ENCODE measurements at places on chromosomes 4 and X.

GRCh38 chr4:141254326-141254725, 33.6 kb downstream of the ZNF330 start:
- no peak for DNase-seq

- peak; percentile 65 for DNase-seq
These were observed 3.5 kb upstream of the IQSEC2 start for GRCh38 chrX:53284684-53285447.

- no peak for DNase-seq
These were observed 107.6 kb downstream of the ATXN3L start for GRCh38 chrX:13212191-13212651.

DNA sequence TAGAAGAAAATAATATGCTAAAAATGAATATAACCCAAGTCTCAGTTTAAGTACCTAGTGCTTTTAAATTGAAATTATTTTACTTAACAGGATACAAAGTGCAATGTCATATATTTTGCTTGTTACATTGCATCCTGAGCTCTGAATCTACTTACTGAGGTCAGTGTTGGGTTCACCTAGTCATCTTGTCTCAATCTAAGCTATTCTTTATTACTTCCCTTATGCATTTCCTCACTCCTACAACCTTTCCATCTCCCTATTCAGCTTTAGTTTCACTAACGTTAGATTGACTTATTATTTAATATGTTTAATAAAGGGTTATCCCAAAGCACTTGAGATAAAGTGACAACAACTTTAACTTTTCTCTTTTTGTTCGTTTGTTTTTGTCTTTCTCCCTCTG, 483.7 kb downstream of the FSTL5 start:
- DNase-seq: no peak

DNA sequence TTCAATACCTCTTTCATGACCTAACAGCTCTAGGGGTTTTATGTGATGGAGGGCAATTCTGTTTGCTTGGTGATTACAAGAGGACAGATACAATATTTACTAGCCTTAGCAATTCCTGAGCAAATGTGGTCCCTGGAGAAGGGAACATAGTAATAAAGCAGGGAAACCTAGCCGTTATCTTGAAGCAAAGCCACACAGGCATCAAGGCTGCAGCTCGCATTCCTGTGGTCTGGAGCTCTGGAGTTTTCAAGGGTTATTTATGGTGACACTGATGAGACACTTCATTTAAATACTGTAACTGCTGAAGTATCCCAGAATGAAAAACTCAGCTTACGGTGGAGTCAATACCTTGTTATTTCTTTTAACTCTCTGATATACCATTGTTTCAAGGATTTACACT, 66.8 kb downstream of the AFF2 start:
- no peak for DNase-seq

DNA sequence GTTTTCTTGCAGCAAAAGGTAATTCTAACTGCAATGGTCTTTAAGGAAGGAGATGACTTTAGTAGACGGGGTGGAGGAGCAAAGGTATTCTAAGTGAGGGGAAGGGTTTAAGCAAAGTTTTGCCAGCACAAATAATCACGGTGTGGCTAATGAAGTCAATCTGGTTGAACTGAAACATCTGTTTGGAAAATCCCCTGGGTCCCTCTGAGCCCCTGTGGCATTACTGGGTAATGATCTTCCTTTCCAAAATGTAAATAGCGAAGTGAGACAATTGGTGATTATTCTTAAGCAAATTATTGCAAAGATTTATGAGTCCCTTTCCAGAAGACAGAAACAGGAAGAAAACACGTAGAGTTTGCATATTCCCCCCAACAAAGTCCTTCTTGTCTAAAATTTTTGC, 47.2 kb downstream of the FGFBP1 start:
- DNase-seq: no peak

- DNase-seq: no peak
These were observed 155.3 kb upstream of the EDNRA start for GRCh38 chr4:147325571-147325981.

DNA sequence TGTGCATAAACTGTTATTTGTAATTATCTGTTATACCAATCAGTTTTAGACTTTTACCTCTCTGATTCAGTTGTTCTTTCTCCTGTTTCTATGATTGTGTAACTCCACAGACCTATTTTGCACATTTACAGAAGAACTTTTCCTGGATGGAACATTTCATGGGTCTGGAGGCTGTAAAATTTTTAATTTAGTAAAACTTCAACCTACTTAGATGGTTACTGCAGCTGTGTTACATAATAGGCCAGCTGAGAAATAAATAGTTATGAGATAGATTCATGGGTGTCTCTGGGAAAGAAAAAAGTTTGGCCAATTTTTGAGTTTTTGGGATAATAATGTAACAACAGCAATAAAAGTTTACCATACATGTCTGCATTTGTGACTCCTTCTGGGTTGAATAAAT, 253.5 kb downstream of the ARHGAP24 start:
- no peak for DNase-seq

- DNase-seq: no peak
These were observed 309.1 kb downstream of the TLL1 start for GRCh38 chr4:166182145-166182544.

DNA sequence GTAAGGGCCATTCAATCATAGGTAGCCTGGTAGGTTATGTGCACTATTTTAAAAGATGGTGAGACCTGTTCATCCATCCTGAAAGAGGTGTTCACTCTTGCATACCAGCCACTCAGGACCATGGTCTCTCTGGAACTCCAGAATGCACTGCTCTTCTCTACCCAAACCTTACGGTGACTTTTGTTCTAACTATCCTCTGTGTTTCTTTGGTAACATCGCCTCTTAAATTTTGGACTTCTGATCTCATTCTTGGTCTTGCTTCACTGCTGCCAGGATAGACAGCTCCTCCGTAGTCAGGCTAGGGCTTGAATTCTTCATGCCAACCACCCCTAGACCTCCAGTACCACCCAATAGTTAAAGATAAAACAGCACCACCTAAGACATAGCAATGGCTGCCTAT, 346.3 kb upstream of the GALNT7 start:
- no peak for DNase-seq

- peak; percentile 43 for DNase-seq
These were observed 100.1 kb downstream of the EIF4E start for GRCh38 chr4:98828801-98829200.

DNA sequence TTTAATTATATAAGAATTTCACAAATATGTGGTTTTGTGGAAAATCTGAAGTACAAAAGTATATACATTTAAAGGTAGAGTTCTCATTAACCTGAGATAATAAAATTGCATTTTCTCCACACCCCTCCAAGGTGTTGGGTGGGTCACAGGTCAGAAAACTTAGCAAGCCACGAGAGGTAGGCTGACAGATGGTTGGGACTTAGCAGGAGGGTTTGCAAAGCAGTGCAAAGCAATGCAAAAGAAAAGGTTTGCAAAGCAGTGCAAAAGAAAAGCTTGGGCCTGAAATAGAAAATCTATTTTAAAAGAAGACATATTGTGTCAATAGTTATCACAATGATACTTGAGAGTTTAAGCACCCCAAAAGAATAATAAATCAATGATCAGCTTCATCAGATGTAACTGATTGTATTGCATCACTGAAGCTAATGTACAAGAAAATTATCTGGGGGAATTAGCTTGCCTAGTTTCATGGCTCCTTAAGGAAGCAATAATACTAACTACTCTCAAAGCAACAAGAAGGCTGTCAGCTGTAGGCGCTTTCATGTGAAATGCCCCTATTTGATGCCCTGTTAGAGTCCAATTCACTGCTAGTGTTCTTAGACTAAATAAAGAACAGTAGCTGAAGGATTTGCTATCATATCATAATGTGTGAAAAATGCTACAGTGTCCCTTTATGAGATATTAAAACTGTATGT, 319.5 kb downstream of the KCNIP4 start:
- DNase-seq: no peak

GRCh38 chrX:115988825-115989224, 181.7 kb upstream of the AGTR2 start:
- no peak for DNase-seq
